SW480 (cell line): ENCODE measurements at places on chromosomes 7 and 10.

DNA sequence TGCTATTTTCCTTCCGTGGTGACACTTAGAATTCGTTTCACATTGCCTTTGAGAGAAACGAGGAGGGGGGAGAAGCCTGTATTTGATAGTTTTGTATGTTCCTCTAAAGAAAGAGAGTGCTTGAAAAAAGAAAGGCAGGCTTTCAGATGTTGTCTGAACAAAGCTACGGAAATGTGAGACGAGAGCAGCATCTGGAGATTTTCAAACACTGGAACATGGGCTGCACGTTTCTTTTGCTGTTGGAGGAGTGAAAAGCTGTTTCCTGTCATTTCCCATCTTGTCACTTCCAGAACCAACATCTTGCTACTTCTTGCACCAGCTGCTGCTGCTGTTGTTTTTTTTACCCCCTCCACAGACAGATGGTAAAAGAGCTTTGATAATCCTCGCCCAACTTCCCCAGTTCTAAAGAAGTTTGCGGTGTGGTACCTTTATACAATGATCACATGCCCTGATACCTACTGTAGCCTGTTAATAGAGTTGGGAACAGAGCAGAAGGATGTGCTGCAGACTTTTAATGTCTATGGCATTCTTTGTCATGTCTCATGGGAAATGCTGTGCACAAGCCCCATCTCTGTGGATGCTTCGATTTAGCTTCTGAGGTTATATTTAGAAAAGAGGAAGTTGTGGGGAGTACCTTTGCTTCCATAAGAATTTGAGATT, 408.1 kb downstream of the AUTS2 start:
- no peak for DNase-seq

DNA sequence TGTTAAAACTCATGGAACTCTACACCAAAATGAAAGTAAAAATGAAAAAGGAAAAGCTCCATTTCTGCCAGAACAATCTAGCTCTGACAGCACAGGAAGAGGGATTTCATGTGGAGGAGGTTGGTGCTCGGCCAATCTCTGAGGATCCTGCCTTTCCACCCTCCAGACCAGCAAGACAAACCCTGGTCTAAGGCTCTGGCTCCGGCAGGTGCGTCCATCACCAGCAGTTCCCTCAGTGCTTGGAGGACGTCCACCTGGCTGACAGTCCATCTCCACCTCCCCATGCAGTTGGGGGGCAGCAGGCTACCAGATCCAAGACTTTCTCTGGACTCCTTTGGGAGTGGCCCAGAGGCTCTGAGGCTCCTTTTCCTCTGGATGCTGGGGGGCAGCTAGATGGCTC, 25.0 kb upstream of the LOXL4 start:
- no peak for DNase-seq

- peak; percentile 73 for DNase-seq
These were observed at the start of gene PCGF6 for GRCh38 chr10:103350517-103351260. PCGF6 (minus strand) TSS chr10:103351140; CDS start chr10:103351066, 74 bp downstream.

DNA sequence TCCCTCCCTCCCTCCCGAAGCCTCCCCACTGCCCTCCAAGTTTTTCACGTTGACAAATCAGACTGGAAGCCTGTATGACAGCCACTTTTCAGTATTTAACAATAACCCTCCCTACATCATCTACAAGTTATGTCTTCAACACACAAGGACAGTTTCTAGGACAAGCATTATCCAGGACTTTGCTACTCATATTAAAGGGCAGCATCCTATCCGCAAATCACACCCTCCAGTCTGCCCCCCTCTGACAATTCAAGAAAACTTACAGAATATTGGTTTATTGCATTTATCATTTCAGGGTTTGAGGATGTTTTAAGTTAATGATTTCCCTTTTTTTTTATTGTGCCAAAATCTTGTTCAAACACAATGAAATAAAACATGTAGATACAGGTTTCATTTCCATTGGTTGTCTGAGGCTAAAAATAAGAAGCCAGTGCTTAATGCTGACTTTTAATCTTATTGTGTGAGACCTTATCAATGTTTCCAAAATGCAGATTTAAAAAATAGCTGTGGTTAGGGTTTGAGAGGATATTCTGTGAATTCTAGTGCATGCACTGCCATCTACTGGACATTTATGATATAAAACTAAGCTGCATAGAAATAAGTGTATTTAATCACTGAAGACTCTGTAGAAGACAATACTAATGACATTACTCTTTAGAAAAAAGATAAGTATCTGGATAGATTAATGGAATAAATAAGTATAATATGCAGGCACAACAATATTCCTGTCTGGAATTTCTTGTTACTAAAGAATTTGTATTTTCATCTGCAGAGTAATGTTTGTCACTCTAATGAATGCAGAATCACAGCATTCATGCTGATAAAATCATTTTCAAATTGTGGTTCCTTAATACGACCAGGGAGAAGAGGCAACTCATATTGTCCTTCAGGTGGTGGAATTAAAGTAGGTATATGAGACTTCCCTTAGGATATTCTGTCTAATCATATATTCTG, 64.1 kb downstream of the CAV1 start:
- peak; percentile 58 for DNase-seq

GRCh38 chr10:31390804-31391203, 71.8 kb downstream of the ZEB1 start:
- DNase-seq, result no peak

GRCh38 chr10:62046522-62047227, 145.2 kb downstream of the ARID5B start:
- DNase-seq, result peak; percentile 3

- no peak for DNase-seq
These were observed 159.3 kb downstream of the ST7 start for GRCh38 chr7:117112640-117113039.

DNA sequence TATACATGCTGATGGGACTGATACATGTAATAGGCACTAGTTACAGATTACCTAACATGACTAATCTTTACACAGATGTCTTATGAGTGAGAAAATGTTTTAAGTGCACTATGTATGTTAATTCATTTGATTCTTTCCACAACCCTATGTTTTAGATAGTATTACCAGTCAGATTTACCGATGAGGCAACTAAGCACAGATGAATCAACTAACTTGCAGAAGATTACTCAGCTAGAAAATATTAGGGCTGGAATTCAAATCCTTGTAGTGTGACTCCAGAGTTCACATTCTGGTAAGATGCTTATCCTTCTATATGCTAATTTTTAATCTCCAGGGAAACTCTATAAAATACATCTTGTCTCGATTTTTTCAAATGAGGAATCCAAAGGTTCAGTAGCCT, 964.9 kb downstream of the REEP3 start:
- DNase-seq, result no peak

- no peak for DNase-seq
These were observed 4.7 kb upstream of the ABLIM1 start for GRCh38 chr10:114662646-114663217.

- no peak for DNase-seq
These were observed 57.8 kb upstream of the TNRC18 start for GRCh38 chr7:5481241-5482019.

DNA sequence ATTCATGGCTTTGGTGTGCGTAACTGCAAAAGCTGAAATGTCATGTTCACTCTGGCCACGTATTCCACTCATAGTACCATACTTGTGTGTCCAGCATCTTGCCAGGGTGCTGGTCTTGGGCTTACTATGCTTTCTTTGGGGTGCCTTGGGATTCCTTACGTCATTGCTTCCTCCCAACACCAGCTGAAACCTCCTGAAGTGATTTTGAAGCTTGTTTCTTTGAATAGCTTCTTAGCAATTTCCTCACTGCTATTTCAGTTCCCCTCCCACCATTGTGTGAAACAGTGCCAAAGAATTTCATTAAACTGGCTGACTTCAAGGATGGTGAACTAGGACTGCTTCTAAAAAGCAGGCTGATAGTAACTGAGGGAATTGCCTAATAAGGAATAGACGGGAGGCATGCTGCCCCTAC, 36.9 kb downstream of the ENTPD1 start:
- no peak for DNase-seq

DNA sequence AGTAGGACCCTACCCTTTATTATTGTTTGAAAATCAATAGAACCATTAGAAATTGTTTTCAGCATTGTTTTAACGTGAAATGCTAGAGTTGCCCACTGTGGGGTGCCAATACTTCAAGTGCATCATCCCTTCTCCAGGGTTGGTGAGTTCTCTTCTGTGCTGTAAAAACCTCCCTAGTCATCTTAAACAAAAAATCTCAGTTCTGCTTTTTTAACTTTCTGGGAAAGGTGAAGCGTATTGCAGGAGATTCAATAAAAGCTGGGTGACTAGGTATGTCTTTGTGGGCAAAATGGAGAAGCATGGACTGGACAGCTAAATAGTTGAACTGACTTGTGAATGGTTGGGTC, 699.1 kb downstream of the SUGCT start:
- peak; percentile 9 for DNase-seq

DNA sequence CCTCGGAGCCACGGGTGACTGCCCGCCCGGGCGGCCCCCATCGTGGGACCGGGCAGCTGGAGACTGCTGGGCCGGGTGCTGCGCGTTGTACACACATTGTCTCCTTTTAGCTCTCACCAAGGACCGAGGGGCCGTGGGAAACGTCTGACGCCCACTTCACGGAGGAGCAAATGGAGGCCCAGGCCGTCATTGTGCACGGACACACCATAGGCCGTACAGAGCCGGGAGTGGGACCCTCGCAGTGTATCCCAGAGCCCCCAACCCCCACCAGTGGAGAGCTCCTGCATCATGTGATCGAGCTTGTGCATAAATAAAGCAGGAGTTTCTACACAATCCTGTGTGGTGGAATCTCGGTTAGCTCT, 722 bp downstream of the DENND10 start:
- no peak for DNase-seq

DNA sequence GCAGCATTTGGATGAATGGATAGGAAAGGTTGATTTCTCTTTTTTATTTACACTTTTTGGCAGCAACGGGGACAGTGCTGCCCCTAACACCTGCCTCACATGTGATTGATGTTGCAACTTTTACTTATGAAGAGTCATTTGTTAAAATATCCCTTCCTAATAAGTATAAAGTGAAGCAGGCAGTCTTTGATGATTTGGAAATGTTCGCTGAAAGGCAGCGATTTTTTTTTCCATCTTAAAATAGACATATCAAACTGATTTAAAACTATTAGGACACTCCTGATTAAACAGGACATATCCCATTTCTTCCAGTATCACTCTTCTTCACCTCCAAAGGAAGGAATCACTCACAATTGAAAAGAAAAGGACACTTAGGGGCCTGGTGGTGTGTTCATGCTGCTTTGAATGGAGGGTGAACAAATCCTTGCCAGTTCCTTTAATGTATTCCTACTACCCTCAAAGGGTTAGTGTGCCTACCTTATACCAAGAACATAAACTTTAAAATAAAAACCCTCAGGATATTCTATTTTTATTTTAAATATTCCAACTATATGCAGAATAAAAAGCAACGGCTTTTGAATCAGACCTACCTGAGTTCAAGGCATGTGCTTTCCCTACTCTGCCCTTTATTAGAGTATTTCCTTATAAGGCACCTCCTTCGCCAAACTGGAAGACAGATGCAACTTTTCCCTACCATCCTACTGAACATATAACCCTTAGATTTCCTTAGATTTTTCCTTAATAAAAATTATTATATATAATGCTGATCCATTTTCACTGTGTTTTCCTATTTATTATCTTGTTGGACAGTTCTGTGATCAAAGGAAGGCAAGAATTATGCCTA, 1.1 kb downstream of the ADK start:
- no peak for DNase-seq

DNA sequence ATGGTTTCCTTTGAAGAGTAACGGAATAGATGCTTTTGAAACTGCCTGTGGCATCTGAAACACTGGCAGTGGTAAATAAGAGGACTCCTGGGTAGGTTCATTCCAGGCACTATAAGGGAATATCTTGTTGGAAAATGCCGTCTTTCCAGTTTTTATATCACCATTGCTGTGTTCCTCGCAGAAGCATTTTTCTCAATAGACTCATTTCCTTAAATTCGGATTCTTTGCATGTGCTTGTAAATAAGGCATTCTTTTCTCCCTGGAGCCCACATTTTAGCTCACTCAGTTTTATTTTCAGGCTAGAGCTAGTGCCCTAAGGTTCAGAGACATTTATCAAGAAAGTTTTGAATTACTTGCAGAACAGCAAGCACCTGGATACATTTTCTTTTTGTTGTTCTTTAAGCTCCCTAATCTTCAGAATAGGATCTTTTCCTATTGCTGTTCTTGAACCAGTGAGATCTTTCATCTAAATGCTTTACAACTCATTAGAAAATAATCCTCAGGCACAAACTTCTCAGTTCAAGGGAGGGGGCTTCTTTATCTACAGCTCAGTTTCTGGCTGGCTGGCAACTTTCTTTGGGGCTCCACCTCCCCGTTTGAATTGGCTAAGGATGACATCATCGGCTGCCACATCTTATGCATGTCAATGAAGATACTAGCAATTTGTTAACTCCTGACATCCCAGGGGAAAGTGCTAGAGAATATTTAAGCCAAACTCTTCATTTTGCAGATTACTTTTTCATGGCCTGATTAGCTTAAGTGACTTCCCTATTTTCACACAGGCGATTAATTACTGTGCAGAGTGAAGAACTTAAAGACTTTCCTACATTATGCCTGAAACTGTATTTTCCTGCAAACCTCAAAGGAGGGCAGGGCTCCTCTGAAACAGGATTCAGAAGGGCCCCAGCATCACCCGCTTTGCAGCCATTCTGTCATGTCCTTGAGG, 133.7 kb upstream of the RSU1 start:
- no peak for DNase-seq

- DNase-seq, result no peak
These were observed 61.6 kb upstream of the SH2B2 start for GRCh38 chr7:102225025-102225424.

DNA sequence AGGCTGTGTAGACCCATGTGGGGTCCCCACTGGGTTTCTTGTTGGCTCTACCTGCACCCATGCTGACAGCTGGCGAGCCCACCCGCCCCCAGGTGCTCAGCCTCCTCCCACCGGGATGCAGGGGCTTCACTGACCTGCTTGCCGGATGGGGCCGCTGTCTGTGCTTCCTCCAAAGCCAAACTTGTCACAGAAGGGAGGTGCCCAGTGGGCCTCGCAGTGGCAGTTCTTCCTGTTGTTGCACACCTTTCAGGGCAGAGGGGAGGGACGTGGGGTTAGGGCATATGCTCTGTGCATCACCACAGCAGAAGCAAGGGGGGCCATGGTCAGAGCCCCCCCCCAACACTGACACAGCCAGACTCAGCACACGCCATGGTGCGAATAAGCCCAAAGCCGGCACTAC, 146.5 kb downstream of the FANK1 start:
- no peak for DNase-seq

DNA sequence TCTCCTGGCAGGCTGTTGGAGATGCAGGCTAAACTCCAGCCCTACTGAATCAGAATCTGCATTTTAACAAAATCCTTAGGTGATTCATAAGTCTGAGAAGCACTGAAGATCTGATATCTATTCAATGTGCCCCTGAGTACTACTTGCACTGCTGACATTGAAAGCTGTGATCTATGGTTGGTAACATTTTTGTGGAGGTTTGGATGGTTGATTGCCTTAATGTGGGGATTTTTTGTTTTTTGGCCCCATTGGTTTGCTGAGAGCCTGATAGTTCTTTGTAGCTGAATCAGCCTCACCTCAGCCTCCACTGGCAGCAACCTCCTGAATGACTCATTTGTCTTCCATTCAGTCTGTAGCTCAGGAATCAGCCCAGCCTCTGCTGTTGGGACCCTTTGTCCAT, 14.7 kb upstream of the LRRN3 start:
- DNase-seq, result no peak

GRCh38 chr10:13146379-13146778, 15.0 kb upstream of the MCM10 start:
- DNase-seq, result no peak

GRCh38 chr10:130970341-130971122, 341.0 kb downstream of the TCERG1L start:
- no peak for DNase-seq

- no peak for DNase-seq
These were observed 31.5 kb downstream of the ACTA2 start for GRCh38 chr10:88920986-88921593.
